ENCODE measurements at places on chromosomes 5 and 9.

DNA sequence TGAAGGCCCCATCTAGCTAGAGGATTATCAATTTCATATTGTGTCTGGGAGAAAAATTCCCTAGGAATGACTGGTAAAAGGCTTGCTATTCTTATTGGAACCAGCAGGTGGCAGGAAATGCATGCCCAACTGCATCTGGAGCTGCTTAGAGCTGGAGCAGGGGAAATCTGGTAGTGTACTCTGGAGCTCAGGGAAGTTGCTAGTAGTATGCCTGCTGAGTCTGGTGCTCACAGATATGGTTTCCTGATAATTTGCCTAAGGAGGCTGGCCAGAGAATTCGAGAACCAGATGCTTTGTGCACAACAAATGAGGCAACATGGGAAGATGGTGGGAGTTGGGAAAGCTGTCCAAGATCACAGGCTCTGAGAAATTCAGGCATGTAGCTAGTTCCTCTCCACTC is 53.7 kb downstream of the G3BP1 start:
- no peak for DNase-seq

DNA sequence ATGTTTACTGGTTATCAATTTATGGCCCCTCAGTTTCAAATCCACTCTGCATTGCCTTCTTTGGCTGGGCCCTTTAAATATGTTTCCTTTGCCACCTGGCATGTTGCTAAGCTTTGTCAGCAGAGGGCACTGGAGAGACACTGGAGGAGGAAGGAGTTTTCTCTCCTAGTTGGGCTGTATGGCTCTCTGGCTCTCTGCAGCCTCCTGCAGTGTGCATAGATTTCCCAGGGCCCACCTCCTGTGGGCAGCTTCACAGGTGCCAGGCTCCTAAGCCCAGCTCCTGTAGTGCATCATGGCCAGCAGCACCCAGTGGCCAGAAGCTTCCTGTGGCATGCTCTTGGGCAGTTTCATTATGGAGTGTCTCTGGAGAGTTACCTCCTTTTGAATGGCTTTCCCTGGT is 23.3 kb downstream of the CAVIN4 start:
- peak; percentile 3 for DNase-seq

DNA sequence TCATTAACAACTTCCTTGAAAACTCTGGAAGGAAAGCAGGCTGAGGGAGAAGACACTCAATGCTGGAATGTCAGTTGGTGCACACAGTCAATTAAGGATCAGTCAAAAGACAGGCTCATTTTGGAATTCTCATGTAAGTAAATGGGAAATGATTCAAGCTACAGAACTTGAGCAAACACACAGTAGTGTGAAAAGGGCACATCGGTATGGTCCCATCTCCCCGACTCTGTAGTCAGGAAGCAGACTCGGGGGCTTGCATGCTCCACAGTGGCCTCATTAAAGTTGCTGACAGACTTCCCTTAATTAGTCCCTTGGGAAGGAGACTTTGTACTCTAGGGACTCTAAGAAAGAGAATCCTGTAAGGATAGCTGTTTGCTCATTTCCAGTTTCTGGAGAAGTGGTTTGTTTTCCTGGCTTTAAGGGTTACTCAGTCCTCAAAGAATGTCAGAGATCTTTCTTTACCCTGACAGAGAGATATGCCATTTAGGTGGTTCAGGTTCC is 339.2 kb downstream of the ADAMTS6 start:
- DNase-seq = no peak

DNA sequence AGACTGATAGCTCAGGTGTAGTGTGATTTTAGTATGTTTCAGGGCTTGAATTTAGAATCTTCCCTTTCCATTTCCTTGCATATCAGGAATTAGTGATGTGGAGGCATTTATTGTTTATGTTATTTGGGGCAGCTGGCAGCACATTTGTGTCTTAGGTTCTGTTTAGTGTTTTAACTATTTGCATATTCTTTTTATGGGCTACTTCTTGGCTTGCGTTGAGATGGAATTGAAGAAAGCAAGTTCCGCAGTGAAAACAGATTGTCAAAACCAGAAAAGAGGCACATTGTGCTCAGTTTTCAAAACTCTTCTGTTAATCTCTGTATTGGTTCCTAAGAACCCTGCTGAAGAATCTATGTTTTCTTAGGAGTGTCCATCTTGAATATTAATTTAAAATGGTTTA is 80.3 kb downstream of the ZSWIM6 start:
- no peak for DNase-seq

- DNase-seq = no peak
Observed at GRCh38 chr9:113646491-113646890, 183.0 kb downstream of the RGS3 start.

- no peak for DNase-seq
Observed at GRCh38 chr5:114734238-114734637, 372.4 kb downstream of the KCNN2 start.

DNA sequence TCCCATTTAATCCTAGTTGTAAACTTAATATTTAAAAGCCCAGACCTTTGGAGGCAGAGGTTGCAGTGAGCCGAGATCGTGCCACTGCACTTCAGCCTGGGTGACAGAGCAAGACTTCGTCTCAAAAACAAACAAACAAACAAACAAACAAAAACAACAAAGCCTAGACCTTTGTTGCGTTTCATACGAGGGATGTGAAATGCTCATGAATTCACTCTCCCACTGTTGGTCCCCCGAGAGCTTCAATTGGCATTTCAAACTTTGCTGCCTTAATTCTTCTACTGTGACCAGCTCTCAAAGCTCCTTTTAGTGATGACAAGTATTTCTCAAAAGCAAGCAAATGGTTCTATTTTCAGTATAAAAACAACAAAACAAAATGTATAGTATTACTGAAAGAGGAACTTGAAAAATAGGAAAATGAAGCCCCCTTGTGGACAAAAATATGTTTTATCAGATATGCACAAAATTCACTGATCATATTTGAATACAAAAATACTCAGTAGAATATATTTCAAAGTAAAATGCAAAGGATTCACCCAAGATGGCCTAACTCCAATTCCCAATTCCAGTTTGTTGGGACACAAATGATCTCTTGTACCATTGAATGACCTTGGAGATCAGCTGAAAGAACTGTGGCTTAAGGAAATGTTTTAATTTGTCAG is 140.4 kb downstream of the ESM1 start:
- no peak for DNase-seq

DNA sequence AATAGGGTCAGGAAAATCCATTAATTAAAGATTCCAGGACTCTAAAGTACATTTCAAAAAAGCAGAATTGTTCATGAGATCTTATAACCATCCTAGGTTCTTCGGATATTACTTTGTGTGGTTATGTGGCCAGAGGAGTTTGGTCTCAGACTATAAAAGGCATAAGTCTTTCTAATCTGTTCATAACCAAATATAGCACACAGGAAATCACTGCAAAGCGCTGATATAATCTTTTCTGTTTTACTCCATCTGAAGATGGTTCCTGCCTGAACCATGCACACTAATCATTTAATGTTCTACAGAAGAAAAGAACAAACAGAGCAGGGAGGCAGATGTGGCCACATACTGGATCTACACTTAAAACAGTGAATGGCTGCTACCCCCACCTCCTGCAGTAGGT is 182.8 kb downstream of the SEMA5A start:
- no peak for DNase-seq

GRCh38 chr9:132849185-132849706 is 28.8 kb downstream of the AK8 start:
- no peak for DNase-seq

- DNase-seq = no peak
Observed at GRCh38 chr9:128429513-128430086, 8.9 kb downstream of the CERCAM start.

GRCh38 chr5:67152400-67152799 is 44.2 kb downstream of the CD180 start:
- DNase-seq = no peak

DNA sequence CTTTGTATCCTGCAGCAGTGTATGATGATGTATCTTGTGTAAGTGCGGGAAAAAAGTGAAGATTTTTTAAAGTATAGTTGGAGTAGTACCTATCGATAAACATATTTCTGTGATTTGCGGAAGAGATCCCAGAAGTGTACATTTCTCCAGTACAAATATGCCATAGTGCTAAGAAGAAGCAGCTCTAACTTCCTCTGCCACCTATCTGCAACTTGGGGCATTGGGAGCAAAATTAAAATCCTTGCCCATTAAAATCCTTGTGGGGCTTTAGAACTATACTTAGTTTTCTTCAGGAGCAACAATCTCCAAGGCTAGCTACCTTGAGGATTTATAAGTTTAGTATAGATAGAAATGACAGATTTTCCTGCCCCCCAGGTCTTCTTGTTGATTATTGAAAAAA is 123.7 kb downstream of the VCAN start:
- DNase-seq = no peak

DNA sequence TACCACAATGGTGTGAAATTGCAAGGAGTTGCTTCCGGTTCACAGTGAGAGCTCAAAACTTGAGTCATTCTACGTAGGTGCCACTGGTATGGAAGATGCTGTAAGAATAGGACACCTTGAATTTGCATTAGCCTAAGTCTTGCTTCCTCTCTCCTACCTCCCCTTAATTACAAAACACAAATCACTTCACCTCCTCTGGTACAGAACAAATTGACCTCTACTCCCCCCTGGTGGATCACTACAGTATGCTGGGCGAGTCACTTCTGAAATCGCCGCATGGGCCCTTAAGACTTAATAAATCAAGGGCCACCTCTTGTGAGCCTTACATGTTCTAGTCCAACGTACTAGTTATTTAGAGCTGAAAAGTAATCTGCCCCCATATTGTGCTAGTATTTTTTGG is 145.3 kb upstream of the SMARCA2 start:
- DNase-seq = no peak

- DNase-seq = no peak
Observed at GRCh38 chr9:117044241-117044640, 357.1 kb downstream of the TRIM32 start.

DNA sequence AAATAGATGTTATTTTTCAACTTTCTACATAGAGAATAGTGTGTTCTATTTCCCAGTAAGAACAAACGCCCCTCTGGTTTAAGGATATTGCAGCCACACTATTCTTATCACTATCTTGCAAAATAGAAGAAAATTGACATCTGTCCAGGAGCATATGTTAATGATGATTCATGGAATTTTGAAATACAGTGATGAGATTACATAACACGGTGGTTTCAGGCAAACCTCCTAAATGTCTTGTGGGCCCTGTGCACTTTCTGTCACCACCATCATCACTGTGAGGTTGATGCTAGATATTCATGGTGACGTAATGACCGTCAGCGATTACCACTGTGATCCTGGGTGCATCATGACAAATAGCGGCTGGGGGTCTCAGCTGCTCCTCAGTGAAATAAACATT is 48.1 kb downstream of the CFAP90 start:
- DNase-seq = no peak

- DNase-seq = no peak
Observed at GRCh38 chr5:4373051-4373820, 766.9 kb upstream of the ADAMTS16 start.

DNA sequence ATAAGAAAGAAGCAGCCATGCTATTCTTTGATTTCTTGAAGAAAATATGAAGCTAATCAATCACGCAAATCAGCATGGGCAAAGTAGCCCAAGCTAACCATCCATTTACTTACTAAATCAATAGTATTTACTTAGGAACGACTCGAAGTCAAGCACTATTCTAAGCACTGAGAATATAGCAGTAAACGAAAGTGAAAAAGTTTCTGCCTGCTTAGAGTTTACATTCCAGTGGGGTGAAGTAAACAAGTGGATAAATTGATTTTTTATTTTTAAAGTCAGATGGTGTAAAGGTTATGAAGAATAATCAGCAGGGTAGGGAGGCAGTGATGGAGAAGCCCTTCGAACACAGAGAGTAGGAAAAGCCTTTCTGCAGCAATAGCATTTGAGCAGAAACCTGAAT is 5.5 kb downstream of the TSTD2 start:
- DNase-seq = no peak

DNA sequence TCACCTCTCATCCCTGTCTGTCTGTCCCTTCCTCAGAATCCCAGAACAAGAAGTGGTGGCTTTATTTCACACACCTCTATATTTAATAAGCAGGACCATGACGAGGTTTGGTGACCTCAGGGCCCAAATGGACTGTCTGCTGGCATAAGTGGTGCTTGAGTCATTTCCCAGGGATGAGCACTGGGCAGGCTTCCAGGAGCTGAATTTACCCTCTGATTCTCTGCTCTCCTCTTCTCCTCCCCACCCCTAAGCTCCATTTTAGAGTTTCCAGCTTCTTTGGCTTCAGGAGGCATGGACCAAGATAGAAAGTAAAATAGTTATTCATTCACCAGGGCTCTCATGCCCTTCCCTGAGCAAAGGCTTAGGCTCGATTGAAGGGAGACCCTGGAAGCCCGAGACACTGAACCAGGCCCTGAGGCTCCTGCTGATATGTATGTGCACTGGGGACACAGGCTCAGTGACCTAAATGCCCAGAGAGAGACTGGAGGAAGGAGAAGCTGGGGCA is 69.1 kb downstream of the PPARGC1B start:
- DNase-seq = no peak

GRCh38 chr9:84397151-84397728 is 56.7 kb upstream of the SLC28A3 start:
- DNase-seq = peak; percentile 31

DNA sequence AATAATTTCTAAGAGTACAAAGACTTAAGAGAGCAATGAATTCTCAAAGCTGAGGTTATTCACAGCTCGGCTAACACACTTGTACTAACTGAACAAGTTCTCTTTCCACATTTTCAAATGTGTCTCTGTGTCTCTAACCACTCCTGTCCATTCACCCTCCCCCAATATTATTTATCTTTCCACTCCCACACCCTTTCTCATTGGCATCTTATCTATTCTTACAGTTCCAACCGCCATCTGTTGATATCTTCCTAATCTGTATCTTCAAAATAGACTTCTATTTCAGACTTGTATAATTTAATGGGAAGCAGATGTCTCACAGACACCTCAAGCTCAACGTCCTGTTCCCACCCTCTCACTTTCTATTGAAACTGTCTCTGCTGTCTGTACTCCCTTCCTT is 205.9 kb downstream of the ANXA1 start:
- no peak for DNase-seq

DNA sequence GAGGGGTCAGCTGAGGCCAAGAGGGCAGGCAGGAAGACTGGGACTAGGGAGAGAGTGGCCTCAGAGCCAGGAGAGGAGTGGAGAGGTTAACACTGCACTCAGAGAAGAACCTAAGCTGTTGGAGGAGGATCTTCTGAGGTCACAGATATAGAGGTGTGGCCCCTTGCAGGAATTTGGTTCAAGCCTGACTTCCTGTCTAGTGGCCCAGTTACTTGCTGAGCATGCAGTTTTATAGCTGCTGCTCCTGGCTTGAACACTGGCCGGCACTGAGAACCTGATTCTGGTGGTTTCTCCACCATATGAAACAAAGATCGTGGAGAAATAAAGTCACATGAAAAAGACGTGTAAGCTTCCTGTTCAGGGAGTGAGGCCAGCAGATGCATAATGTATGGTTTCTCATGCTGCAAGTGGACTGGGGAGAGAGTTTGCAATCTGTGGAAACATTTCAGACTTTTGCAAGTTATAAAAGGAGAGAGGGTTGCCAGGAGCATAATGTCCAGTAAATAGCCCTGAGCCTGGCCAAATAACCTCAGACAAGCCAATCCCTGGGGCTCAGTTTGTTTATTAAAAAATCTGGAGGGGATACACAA is 82.6 kb downstream of the GALNT10 start:
- no peak for DNase-seq

- DNase-seq = no peak
Observed at GRCh38 chr9:124389146-124389939, 25.9 kb downstream of the PSMB7 start.

All from stimulated activated CD8-positive, alpha-beta memory T cell treated with anti-CD3 and anti-CD28 coated beads, Interleukin-15, amount 100 ng/mL, for 4 hours (primary cell).